ENCODE measurements at places on chromosomes 1 and 21.

DNA sequence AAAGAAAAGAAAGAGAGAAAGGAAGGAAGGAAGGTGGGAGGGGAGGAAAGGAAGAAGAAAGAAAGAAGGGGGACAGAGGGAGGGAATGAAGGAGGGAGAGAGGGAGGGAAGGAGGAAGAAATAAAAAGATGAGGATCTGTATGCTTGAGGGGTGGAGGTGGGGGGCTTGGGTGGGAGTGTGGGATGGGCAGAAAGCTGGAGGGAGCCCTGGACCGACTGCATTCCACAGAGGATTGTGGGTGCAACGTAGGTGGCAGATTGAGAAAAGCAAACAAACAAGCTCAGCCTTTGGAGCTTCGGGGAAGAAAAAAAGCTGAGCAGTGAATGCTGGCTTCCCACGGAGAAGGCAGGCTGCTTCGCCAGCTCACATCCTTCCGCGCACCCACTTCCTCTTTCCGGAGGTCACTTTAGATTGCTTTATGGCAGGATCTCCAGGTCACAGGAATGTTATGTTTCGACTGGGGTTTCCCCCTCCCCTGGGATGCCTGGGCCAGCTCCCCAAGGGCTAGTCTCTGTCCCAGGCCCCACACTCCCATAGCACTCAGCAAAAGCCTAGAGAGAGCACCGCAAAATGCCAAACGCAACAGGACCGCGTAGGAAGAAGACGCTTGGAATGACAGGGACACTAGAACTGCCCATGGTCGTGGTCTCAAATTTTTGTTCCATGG is 20.7 kb upstream of the LGALS8 start:
- peak; percentile 23 for DNase-seq

DNA sequence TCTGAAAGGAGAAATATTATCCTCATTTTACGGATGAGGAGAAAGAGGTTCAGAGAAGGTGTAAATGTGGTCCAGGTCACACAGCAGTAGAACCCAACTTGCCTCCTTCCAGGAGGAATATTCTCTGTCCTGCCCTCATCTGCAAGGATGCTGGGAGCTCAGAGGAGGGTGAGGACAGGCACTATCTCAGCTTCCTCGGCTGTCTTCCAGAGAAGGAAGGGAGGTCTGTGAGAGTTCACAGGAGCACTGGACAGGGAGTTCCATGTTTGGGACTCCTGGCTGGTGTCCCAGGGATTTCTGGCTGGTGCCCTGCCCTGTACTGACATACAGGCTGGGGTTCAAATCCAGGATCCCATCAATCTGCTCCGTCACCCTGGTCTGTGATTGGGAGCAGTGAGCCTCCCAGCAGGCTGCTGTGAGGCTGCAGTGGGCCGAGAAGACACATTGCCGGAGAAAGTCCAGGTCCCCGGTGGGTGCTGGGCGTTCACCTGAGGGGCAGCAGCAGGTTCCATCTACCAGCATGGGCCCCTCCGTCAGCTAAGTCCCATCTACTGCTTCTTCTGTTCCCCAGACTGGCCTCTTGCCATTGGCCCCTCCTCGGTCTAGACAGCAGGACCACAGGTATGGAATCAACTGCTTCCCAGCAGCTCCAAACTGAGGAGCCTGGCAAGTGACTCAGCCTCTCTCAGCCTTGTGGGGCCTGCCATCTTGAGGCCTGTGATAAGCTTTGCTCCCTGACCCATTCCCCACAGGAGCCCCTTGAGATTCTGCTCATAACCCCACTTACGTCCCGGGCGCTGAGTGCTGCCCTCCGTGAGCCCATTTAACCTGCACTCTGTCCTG is 8.5 kb upstream of the BSND start:
- DNase-seq: no peak

DNA sequence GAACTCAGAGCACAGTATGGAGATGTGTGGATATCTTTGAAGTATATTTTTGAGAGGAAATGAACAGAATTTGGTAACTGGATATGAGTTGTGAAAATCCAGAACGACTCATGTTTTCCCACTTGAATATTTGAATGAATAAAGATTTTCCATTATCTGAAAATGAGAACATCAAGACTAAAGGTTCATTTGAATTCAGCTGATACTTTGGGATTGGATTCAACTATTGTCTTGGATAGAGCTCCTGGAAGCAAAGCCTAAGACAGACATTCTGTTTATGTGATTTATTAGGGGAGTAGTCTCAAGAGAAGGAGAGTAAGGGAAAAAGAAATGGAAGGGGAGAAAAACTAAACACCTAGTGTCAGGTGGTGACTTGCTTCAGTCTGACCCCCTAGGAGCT is 256.0 kb upstream of the LYPLAL1 start:
- no peak for DNase-seq

GRCh38 chr1:145690587-145691558 is 16.3 kb downstream of the PDZK1 start:
- no peak for DNase-seq

- no peak for DNase-seq
These were observed 225.3 kb downstream of the KCTD3 start for GRCh38 chr1:215792446-215792845.

GRCh38 chr21:43866260-43866629 is 1.2 kb downstream of the AGPAT3 start:
- DNase-seq: no peak

GRCh38 chr21:22297575-22297974 is 1299.4 kb downstream of the NCAM2 start:
- no peak for DNase-seq

DNA sequence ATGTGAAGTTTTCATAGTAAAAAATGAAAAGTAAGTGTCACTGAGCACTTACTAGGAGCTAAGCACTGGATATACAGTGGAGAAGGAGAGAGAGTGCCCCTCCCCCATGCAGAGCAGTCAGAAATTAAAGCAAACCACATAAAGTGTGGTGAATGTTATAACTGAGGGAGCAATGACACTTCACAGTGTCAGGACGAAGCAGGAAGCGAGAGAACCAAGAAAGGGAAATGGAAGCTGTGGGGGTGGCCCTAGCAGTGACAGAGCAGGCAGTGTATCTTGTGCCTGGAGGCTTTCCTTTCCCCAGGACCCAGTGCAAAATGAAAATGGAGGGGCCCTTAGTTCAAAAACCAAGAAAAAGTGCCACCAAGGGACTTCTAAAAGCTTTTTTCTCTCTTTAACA is 21.5 kb upstream of the RCAN3 start:
- peak; percentile 36 for DNase-seq

DNA sequence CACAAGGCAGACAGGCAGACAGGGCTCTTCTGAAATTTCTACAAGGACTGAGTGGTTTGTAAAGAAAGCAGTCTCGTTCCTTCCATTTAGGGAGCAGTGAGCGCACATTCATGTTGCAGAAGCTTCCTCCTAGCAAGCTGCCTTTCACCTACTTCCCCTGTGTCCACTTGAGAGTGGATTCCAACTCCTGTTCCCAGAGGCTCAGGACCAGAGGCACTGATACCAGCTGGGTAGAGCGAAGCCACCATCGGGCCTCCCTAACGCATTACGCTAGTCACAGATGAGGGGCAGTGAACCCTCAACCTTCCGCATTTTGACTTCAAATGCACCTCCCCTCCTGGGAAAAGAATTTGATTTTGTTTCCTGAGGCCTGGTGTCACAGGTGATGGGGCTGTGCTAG is 215.8 kb downstream of the SIPA1L2 start:
- no peak for DNase-seq

- no peak for DNase-seq
These were observed 31.4 kb downstream of the RHBG start for GRCh38 chr1:156400191-156400935.

- no peak for DNase-seq
These were observed 585.6 kb downstream of the PLPP3 start for GRCh38 chr1:55993646-55994318.

DNA sequence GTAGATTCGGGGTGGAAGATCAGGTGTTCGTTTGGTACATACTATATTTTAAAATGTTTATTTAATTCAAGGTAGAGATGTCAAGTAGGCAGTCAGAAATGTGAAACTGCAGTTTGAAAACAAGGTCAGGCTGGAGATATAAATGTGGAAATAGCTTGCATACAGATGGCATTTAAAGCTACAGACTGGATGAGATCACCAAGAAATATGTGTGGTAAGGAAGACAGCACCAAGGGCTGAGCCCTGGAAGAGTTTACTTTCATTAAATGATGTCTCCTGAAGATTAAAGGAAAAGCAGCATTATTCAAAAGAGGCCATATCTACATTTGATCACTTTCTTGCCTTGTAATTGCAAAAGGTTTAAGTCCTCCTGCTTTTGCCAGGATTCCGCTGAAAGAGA is 271.3 kb downstream of the PTBP2 start:
- no peak for DNase-seq

DNA sequence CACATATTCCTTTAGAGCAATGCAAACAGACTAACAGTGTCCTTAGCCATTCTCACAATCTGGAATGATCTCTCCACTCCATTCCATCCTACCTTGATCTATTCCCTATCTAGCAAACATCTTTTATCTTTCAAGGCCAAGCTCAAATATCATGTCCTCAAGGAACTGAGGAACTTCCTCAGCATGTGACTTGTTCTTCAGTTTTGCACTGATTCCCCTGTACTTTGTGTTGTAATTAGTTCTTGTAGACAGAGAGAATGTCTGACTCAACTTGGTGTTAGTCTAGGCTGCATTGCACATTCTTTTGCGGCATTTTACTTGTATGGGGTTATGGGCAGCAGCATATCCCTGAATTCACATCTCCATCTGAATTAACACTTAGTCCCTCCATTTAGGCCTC is 31.5 kb upstream of the GJA5 start:
- no peak for DNase-seq

DNA sequence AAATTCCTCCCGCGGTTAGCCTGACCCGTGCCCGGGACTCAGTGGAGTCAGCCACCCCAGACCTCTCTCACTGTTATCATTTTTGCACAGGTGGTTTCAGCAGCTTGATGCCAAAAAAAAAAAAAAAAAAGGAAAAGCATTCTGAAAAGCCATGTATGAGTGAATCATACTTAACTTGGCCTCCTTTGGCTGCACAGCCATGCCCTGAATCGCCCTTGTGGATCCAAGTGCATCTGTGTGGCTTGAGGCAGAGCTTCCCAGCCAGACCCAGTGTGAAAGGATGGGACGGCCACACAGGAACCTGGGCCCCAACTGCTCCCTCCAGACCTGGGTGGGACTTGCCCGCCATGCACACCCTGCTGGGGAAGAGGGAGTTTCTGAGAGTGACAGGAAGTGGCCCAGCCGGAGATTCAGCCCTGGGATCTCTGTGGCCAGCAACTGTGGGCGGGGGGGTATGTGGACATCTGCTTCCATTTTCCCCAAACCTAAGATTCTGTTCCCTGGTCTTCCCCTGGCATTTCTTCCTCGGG is 8.6 kb downstream of the YBEY start:
- DNase-seq: peak; percentile 52

DNA sequence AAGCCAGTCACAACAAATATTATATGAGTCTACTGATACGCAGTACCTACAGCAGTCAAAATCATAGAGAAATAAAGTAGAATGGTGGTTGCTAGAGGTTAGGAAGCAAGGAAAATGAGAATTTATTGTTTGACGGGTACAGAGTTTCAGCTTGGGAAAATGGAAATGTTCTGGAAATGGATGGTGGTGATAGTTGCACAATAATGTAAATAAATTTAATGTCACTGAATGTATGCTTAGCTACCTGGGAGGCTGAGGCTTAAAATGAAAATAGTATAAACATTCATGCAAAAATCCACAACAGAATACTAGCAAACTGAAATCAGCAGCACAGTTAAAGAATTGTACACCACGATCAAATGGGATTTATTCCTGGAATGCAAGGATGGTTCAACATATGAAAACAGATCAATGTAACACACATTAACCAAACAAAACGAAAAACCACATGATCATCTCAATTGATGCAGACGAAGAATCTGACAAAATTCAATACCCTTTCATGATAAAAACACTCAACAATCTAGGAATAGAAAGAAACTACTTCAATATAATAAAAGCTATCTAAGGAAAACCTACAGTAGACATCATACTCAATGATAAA is 10.7 kb downstream of the TUT4 start:
- DNase-seq: no peak

DNA sequence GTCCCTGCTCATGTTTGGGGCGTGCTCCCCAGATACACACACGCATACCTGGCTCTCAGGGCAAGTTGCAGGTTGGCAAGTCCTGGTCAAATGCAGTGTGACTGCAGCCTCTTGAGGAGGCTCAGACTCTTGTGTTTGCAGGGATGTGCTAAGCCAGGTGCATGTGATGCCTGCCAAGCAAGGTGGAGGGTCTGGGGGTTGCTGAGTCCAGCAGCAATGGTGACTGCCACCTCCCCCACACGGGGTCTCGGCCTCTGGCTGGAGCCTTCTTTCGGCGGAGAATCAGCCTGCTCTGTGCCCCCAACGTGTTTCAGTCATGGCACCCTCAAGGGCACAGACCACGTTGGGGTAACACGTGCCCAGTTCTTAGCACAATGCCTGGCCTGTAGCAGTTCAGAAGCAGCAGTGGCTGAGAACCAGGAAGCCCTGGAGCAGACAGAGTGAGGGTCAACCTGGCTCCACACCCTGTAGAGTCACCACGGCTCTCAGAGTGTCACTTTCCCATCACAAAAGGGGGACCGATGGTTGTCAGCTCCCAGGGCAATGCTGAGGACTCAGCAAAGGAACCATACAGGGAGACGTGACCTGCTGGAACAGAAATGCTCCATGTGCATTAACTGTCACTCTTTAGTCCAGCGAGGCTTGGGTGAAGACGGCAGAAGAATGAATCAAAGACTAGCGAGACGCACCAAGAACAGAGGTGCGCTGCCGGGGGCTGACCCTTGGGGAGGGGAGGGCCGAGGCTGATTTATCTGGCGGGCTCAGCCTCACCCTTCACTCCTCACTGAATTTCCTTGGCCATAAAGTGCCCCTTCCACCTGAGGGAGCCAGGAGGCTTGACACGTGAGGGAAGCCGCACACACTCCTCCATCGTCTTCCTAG is 109.0 kb downstream of the PGBD5 start:
- no peak for DNase-seq

DNA sequence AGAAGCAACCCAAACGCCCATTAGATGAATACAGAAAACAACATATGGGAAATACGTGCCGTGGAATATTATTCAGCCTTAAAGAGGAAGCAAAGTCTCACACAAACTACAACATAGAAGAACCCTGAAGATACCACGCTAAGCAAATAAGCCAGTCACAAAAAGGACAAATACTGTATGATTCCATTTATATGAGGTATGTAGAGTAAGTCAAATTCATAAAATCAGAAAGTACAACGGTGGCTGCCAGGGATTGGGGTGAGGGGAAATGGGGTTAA is 54.2 kb downstream of the SIPA1L2 start:
- no peak for DNase-seq

DNA sequence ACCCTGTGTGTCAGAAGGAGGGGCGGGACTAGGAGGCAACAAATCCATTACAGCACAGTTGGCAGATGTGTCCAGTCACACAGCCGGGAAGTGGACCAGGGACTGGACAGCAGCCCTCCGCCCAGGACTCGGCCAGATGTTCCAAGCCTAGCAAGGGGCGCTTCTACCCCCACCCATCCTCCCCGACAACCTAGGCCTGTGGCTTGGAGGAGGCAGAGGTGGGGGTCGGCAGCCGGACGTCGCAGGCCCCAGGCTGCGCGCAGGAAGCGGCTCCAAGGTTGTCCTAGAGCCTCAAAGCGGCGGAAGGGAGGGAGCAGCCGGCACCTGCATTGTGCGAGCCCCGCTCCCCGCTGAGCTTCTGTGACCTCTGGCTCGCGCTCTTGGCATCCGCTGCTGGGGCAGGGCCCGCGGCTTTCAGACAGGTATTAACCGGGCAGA is 20.6 kb upstream of the MYCL start:
- DNase-seq: no peak

Measured in GF-D8 (cell line).